ENCODE measurements at places on chromosomes 6 and 20.

DNA sequence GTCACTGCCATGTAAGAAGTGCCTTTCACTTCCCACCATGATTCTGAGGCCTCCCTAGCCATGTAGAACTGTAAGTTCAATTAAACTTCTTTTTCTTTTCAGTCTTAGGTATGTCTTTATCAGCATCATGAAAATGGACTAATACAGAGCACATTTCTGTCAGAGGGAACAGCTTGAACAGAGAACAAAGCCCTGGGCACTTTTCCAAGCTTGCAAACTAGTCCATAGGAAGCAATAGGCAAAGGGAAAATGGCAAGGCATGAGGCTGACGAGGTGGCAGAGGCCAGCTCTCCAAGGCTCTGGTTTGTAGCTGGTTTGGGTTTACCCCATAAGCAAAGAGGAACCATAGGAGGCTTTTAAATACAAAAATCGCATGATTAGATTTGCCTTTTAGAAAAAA is 185.1 kb upstream of the HDDC2 start:
- no peak for DNase-seq

DNA sequence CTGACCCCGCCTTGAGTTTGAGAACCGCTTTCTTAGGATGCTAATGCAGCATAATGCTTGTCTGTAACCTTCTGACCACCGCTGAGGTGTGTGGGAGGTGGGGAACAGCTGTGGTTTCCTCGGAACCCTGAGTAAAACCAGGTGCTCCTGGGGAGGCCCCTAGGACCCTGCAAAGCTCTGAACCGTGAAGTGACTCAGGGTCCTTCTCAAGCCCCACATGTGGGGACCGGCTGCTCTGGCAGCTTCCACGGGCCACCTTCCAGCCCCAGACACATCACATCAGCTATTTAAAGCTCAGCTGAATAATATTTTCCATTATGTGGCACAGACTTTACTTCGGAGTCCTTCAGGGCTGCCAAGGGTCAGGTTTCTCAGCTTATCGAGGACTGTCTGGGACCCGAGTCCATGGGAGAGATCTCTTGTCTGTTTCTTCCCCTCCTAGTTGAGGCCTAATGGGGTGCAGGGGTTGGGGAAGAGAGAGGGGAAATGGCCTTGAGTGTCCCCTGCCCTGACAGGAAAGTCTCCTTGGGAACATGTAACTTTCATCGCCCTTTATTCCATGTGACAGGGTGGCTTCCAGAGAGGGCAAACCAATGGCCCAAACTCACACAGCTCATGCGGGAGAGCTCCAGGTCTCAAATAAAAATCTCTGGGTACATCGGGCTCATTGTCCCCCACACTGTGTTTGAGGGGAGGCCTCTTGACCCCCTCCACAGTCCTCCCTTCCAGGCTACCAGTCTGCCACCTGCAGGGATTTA is 186.1 kb upstream of the SLC24A3 start:
- no peak for DNase-seq

DNA sequence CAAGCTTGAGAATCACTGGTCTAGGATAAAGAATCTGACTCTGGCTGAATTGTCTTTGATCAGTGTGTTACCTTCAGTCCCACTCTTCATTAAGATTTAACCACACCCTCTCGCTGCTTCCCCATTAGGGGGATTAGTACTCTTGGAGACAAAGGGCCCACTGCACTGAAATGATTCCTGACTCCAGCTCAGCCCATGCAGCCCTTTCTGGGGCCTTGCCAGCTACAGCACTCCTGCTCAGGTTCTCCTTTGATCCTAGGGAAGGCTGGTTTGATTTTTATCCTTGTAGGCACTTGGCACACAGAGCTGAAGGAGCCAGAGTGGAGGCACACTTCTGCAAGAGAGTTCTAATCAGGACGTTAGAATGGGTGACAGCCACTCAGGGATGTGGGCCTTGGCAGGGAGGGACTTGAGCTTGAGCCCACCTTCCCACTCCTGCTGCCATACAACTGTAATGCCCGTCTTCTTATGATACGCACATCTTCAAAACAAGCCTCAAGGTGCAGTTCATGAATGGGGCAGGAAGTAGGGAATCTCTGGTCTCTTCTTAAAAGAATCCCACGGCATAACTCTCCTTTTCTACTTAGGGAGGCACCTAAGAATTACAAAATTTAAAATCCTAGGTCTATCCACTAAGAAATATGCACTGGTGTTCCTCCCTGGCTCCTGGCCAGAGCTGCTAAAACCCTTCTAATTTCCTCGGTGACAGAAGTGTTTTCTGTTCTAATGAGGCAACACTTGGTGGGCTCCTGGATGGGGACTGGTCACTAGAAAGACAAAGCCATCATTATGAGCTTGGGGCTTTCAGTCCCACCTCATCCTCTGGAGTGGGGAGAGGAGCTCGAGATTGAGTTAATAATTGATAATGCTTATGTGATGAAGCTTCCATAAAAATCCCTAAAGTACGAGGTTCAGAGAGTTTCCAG is 1.5 kb upstream of the SLA2 start:
- no peak for DNase-seq

DNA sequence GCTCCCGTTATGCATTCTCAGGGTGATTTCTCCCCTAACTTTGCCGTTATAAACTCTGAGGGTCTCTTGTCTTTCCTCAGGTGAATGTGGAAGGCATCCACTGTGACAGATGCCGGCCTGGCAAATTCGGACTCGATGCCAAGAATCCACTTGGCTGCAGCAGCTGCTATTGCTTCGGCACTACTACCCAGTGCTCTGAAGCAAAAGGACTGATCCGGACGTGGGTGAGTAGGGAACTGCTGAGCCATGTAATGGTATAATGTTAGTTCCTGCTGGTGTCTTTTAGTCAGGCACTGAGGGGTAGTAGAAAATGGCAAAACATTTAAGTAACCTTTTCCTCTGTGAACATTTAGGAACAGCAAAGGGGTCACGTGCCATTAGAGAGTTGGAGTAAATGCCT is 395.4 kb downstream of the ARHGAP18 start:
- no peak for DNase-seq

- no peak for DNase-seq
These were observed 325.3 kb downstream of the GJA1 start for GRCh38 chr6:121760745-121761144.

DNA sequence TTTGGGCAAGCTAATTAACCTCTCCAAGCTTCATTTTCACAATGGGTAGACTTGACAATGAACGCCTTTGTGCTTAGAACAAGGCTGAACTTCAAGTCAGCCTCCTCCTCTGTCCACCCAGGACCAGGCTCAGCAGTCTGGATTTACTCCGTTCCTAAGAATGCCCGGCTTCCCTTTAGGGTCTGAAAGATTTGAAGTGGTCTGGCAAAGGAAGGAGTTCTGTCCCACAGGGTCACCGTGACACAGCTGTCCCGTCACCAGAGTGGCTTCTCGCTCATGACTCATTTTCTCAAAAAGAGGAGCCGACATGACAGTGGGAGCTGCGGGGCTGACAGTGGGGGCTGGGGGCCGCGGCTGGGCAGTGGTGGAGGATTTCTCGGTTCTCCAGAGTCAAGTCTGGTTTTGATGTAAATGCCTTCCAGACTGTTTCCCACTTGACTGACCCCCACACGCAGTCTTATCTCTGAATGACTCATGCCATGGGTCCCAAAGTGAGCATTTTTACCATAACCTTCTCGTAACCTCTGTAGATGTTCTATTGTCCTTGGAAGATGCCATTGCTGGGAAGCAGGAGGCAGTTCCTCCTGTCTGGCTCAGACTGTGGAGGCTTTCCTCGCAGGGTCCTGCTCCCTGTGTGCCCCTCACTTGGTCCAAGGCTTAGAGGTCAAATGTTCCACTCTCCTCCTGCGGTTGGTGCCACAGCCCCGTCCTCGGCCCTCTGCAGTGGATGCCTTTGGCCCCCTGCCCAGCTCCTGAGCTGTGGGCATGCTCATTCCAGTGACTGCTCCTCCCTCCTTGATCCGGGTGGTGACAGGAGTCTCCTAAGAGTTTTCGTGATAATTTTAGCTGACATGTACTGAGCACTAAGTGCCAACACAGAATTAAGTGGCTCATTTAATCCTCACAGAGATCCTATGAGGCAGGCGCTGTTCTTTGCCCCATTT is 253.1 kb downstream of the FNDC1 start:
- DNase-seq: no peak

Measured in left lung (tissue), 14 donors.